Fibroblast of mammary gland (primary cell): ENCODE measurements at places on chromosomes 3 and 15.

GRCh38 chr3:128163432-128163831 is 10.2 kb downstream of the EEFSEC start:
- DNase-seq = no peak

GRCh38 chr3:159721324-159721723 is 267.3 kb upstream of the IL12A start:
- DNase-seq = no peak

DNA sequence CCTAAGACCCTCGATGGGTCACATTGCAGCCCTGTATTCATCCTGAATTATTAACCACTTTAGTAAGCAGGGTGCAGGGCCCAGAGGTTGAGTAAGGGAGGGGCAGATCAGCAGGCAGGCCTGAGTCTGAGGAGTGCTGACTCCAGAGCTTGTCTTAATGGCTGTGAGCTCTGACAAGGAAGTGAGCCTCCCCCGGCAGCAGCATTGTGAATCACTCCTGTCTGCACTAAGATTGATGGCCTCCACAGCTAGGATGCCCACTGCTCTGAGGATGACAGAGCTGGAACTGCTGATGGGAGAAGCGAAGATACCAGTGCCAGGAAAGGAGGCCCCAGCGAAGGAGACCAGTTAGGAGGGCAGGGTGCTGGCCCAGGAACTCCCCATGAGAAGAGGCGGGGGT is 46.5 kb upstream of the CCDC174 start:
- DNase-seq = peak; percentile 22

- DNase-seq = no peak
Observed at GRCh38 chr15:45866616-45867015, 231.8 kb downstream of the SQOR start.

DNA sequence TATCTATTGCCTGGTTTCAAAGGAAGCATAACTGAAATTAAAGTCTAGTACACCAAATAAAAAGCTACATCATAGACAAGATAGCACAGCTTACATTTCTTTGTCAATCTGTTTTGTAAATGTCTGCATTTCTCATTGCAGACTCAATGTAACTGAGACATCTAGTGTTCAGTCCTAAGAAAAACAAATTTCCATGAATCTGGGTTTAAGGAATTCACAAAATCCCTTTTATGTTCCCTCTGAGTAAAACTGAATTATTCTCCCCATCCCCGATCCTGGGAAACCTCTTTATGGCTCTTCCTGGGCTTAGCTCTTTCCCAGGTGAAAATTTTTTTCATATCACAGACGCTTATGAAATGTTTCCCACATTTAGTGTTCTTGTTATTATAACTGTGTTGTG is 21.6 kb upstream of the RASA2 start:
- peak; percentile 52 for DNase-seq
